ENCODE measurements at places on chromosomes 7 and 10.

GRCh38 chr7:149316606-149317005 is 54.6 kb downstream of the ZNF783 start:
- no peak for DNase-seq

GRCh38 chr10:111440501-111440900 is 363.7 kb downstream of the ADRA2A start:
- no peak for DNase-seq

DNA sequence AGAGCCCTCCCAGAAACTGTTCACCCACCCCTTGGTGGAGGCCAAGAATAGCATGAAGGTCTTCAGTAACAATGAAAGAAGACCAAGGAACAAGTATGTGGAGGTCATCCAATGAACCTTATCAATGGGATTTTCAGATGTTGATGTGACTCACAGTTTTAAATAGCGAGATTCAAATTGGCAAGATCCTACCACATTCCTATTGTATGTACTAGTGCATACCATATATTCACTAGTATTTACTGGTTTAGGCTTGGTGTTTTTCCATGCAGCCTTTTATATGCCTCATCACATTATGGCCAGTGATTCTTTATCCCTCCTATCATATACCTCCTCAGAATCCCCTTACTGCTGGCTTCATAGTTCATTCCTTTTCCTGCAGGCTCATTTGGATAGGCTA is 54.4 kb downstream of the ITGB8 start:
- DNase-seq = no peak

DNA sequence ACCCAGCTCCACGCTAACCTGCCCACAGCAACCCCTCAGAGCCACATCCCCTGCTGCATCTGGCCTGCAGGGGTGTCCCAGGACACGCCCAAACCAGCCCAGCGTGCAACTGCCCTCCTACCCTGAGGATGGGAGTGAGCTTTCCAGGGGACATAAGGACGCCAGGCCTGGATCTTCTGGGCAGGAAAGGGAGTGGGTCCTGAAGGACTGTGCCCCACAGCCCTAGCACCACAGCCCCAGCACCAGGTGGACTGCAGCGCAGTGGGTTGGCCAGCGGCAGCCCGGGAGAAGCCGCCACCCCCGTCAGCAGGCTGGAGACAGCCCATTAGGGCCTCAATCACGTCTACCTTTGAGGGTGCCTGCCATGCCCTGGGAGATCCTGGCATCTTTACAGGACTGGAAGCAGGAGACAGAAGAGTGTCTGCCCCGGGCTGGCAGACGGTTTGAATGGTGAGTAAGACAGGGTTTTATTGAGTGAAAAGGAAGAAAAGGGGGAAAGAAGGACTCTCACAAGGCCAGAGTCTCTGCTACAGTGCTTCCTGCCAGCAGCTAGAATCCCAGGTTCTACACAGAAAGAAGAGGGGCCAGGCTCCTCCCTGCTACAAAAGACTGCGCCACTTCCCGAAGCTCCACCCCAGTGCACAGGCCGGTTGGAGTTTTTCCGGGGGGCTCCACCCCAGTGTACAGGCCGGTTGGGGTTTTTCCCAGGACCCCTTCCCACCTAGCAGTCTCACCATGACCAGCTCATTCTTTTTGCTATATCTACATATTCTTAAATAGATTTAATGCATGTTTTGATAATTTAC is 69.8 kb upstream of the KCTD7 start:
- no peak for DNase-seq

GRCh38 chr10:50520115-50520514 is 103.6 kb downstream of the SGMS1 start:
- DNase-seq = no peak

- DNase-seq = no peak
Observed at GRCh38 chr10:103111031-103111917, 81.8 kb downstream of the NT5C2 start.

DNA sequence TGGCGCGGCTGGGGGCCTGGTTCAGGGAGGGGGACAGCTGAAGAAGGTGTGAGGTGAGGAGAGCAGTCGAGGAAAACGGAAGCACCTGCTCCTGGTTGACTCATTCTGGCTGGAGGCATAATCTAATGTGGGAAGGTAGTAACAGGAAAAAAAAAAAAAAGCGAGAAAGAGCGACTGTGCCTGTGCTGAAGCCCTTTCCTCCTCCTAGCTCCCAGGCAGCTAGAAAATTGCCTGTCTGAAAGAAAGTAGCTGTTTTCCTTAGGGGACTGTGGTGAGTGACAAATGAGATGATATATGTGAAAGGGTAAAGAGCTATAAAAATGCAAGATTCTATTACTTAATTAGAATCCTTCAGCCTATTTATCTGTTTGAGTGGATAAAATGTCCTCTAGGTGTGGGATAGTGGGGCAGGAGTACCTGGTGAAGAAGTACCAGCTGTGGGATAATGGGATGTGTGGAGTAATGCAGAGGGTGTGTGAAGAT is 4.9 kb upstream of the MEST start:
- DNase-seq = no peak

DNA sequence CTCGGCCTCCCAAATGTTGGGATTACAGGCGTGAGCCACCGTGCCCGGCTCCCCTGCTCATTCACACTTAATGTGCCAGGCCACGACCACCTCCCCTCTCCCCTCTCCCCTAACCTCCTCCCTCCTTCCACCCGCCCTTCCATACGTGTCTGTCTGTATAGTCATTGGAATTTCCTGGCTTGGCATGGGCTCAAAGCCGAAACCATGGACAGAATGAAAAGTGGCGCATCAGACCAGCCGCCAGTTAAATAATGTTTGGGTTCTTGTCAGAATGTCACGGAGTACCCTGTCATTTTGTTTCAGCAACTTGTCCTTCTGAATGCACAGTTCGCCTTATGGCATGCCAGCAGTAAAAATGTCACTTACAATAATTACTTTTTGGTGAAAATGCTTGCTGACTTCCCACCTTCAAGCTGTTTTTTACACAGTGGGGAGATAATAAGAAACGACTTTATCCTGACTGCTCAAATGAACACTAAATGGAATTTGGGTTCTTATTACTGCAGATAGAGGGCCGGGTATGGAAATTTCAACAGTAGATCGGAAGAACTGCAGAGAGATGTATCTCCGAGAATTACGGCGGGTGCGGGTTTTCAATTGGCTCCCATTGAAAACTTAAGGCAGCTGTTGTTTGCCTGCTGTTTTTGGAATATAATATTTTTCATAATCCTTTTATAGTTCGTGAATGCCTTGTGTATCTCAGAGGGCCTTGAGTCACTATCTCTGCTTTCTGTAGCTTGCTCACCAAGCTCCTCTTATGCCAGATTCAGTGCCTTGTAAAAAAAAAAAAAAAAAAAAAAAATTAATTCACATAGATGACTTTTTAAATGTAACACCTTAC is 65.5 kb upstream of the SH2B2 start:
- no peak for DNase-seq

- DNase-seq = no peak
Observed at GRCh38 chr10:114635101-114635500, 23.0 kb downstream of the ABLIM1 start.

- DNase-seq = no peak
Observed at GRCh38 chr10:104580321-104580720, 60.8 kb upstream of the SORCS3 start.

DNA sequence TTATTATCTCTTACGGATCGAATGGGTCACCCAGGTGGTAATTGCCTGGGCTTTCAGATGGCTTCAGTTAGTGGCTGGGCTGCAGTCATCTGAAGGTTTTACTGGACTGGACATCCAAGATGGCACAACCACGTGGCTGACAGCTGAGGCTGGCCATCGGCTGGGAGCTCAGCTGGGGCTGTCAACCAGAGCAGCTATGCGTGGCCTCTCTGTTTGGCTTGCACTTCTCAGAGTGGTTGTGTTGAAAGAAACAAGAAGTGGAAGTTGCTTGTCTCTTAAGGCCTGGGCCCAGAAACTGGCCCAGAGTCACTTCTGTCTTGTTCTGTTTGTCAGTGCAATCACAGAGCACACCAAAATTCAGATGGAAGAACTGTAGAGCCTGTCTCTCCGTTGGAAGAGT is 5.7 kb upstream of the GDI2 start:
- DNase-seq = no peak

GRCh38 chr10:93875032-93875358 is 18.8 kb upstream of the SLC35G1 start:
- DNase-seq = no peak

DNA sequence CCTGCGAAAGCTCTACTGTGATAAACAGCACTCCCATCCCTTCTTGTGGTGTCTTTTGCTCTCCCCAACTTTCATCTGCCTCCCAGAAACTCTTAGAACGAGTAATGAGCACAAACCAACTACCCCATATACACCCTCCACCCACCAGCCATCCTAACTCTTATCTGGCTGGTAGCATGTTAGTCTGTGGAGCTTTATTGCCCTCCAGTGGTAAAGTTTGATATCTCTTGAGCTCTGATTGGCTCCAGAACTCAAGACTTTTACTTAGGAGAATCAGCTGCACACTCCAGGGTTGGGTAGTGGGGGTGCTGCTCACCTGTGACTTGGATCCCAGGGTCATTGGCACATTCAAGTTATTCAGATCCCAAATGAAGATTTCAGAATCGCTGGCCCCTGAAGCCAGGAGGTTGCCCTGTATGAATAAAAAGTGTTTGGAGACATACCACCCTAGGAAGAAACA is 10.9 kb downstream of the SEC31B start:
- no peak for DNase-seq

GRCh38 chr7:124059375-124059774 is 26.5 kb upstream of the TMEM229A start:
- no peak for DNase-seq

- no peak for DNase-seq
Observed at GRCh38 chr10:70664702-70665195, 7.6 kb upstream of the ADAMTS14 start.

Data from stimulated activated CD8-positive, alpha-beta memory T cell treated with anti-CD3 and anti-CD28 coated beads, Interleukin-4, amount 100 ng/mL, for 1 hour (primary cell).